Cardiac fibroblast (primary cell): ENCODE measurements at places on chromosomes 16 and 17.

DNA sequence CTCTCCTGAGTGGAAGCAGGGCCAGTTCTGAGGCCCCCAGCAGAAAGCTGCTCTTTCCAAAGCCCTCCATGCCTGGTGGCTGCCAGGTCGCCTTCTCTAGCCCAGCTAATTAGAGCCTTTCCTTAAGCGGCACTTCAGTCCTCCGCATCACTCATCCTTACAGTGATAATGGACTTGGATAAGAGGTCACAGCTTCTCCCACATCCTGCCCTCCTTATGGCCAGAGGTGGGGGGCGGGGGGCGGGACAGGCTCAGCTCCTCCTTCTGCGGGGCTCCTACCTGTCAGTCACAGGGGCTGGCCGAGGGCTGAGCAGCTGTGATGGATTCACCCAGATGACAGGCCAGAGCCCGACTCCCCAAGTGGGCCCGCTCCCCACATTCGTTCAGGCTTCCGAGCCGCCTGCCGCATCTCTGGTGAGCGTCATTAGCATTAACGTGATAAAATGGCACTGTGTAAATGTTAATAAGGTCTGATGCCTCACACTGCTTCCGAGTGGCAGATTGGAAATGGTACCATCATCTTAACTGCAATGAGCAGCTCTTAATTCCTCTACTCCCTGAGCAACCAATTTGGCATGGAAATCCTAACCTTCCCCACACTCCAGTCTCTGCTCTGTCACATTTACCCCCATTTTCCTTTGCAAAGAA, 41.3 kb downstream of the GRIN2C start:
- no peak for DNase-seq

DNA sequence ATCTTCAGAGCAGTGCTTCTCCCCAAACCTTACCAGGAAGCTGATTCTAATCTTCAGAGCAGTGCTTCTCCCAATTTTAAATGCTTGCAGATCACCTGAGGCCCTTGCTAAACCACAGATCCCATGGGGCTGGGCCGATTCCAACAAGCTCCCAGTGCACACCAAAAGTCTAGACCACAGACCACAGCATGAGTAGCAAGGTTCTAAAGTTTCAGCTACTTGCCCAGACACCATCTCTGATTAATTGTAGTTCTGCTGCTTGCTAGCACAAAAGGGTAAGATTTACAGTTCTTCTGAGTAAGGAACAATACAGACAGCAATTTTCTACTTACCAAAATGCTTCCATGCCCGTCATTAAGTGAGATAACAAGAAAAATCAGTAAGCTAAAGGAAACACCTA, 12.2 kb downstream of the CLEC3A start:
- DNase-seq, result no peak

DNA sequence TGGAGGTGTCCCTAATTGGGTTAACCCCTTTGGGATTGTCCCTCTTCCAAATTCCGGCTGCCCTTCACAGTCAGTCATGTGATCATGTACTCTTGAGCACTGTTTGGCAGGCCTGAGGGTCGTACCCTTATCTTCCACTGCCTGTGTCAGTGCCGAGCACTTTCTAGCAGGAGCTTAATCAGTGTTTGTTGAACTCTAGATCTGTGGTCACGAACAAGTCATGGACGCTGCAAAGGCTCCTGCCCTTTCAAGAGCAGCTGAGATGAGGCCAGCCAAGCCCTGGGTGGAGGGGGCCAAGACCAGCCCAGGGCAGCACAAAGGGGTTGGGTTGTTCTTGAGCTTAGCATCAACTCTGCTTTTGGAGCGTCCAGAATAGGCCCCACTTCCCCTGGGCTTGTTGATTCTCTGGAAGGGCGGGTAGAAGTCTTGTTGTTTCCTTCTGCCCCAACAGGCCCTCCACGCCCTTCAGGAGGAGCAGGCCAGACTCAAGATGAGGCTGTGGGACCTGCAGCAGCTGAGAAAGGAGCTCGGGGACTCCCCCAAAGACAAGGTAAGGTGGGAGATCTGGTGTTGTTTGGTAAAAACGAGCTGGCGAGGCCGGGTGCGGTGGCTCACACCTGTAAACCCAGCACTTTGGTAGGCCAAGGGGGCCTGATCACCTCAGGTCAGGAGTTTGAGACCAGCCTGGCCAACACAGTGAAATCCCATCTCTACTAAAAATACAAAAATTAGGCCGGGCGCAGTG, 5.3 kb downstream of the IFI35 start:
- DNase-seq, result no peak

DNA sequence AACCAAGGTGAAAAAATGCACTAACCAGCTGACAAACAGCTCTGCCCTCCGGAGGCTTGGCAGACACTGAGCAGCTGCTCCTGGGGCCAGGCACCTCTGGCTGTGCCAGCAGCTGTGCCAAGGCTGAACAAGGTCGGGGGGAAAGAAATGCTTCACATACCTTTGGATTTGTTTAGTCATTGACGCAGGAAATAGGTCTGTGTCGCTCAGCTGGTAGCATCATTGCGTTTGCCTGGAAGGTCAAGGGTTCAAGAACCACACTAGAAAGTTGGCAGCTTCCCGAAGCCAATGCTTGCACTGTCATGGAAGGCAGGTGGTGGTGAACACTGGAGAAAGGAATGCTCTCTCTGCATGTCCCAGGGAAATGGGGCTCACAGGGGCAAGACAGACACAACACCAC, 63.5 kb downstream of the PCTP start:
- no peak for DNase-seq

DNA sequence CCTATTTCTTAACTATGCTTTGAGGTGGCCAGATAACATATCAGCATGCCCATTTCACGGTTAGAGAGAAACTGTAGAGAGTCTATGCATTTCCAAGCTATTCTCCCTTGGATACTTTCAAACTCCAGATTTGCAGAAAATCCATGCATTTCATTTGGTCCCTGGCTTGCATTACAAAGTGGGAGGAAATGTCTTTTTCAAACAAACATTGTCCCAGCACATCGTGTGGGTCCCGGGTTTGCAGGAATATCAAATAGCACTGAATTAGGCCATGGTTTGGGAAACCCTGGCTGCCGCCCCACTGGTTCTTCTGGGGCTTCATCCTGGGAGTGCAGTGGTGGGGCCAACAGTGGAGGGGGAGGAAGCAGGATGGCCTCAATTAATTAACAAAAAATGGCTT, 171.9 kb downstream of the IRX5 start:
- no peak for DNase-seq

DNA sequence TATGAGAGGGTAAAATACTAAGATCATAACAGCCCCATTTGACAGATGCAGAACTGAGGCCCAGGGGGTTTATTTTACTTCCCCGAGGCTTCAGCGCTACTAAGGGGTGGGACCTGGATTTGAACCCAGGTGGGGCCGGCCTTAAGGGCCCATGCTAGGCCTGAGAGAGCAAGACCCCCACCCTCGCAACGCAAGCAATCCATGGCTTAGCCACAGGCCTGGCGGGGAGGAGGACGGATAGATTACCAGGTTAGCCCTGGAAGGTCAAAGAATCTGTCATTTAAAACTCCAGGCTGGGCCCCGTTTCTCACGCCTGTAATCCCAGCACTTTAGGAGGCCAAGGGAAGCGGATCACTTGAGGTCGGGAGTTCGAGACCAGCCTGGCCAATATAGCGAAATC, 1.9 kb upstream of the CDH3 start:
- DNase-seq, result no peak

DNA sequence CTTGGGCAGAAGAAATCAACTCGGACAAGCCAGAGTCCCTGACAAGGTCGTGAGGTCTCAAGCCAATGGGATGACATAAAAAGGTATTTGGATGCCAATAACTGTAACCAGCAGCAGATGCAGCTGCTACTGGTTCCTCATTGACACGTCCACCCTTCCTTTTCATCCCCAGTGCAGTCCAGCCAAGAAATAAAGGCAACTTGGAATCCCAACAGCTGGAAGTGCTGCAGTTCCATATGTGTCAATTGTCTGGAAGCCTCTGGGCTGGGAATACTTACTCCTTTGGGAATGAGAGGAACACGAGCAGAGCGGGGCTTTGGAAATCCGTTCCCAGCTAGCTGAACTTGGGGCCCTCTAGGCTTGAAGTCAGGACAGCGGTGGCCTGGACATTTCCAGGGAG, 360.4 kb upstream of the ZFHX3 start:
- DNase-seq, result no peak

GRCh38 chr16:69566240-69566980, 644 bp downstream of the NFAT5 start:
- DNase-seq, result peak; percentile 76

GRCh38 chr16:1045993-1046911, 26.3 kb upstream of the SSTR5 start:
- no peak for DNase-seq
